ENCODE measurements at places on chromosomes 7 and 10.

- peak; percentile 98 for DNase-seq
These were observed 50.6 kb downstream of the PRTFDC1 start for GRCh38 chr10:24901686-24902399.

DNA sequence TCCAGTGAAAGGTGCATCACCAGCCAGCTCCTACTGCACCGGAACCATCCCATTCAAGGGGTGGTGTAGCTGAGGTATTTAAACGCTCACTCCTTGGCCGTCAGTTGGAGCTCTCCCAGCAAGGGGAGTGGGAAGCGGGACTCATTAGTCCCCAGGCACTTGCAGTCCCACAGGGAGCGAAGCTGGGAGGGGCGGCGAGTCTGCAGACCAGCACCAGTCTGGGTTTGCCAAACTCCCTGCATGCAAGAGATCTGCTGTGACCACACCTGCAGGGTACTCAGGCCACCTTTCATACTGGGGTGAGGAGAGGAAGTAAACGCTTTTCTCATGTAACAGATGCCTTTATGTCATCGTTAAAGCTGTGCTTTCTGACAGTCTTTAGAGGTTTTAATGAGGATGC is 187.9 kb downstream of the PTPRN2 start:
- DNase-seq = no peak

DNA sequence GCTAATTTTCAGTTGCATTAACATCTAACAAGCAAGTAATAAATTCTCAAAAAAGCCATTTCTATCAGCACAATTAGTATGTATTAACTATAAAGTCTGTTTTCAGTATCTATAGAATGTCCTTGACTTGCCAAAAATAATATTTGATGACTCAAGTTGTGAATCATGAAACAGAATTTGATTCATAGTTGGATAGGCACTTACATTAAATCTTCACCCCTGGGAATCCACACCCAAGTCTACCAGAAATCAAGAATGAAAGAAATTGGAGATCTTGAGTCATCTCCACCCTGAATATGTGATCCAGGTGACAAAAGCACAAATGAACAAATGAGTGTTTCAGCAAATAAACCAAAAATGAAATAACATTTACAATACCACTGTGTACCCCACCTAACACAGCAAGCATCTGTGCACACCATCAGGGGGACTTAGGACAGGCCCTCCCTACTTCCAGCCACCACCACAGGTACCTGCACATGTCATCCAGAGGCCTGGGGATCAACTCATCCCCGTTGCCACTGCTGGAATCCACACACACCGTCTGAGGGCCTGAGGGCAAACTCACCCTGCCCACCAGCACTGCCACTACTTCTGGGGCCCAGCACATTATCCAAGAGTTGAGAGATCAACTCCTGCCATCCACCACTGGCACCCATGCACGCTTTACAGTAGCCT is 160.1 kb downstream of the MTERF1 start:
- DNase-seq = peak; percentile 10

DNA sequence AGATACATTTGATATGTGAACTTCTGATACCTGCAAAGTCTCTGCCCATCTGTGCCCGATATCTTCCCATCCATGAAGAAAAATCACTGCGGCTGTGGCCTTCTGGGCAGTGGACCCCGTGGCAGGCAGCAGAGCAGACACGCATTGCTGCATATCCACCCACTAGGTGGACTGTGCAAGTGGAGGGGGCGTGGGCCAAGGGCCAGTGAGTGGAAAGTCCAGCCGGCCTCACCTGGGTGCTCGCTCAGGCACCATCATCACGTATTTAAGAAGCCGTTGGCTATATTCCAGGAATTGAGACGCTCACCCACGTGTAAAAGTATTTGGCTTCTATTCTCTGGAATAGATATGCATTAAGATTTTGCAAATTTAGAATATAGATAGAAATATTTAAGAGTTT is 30.8 kb upstream of the SLC13A1 start:
- no peak for DNase-seq

DNA sequence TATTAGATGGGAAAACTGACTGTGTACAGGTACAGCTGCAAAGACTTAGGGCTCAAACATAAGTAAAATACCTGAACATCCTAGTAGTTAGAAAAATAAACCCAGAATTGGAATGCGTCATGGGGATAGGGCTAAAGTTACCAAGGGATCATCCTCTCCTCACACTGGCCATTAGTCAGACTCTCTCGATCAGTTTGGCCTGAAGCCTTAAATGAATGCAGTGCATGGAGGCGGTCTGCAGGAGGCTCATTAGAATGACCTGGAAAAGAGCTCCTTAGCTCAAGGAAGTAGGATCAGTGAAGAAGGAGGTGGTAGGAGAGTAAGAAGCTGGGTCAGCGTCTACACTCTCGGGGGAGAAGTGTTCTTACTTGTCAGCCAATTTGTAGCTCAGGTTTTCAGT is 35.3 kb downstream of the DENND2A start:
- peak; percentile 91 for DNase-seq

GRCh38 chr7:130941322-130942210 is 207.6 kb upstream of the KLF14 start:
- DNase-seq = peak; percentile 74

- DNase-seq = no peak
These were observed 110.7 kb upstream of the SEMA3C start for GRCh38 chr7:81029511-81029910.

DNA sequence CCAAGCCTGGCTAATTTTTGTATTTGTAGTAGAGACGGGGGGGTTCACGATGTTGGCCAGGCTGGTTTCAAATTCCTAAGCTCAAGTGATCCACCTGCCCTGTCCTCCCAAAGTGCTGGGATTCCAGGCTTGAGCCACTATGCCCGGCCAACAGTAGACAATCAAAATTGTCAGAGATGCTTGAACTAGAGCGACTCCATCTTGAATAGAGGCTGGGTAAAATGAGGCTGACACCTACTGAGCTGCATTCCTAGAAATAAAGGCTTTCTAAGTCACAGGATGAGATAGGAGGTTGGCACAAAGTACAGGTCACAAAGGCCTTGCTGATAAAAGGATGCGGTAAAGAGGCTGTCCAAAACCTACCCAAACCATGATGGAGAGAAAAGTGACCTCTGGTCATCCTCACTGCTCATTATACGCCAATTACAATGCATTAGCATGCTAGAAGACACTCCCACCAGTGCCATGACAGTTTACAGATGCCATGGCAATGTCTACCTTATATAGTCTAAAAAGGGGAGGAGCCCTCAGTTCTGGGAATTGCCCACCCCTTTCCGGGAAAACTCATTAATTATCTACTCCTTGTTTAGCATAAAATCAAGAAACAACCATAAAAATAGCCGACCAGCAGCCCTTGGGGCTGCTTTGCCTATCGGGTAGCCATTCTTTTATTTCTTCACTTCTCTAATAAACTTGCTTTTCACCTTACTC is 134.5 kb downstream of the BAMBI start:
- DNase-seq = no peak

DNA sequence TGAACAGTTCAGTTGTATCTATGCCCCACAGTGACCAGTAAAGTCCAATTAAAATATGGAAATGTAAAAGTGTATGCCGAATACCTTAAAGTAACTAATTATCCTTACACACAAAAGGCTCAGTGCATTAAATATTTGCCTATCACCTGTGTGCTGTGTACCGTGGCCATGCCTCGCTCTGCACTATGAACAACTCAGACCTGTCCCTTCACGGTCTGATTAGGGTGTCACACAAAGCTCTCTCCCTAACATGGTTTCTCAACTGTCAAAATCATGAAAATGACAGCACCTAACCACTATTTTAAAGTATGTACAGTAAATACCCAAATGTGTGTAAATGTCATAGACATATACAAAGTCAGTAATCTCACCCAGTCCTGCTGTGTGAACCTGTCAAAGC is 43.1 kb downstream of the STK17A start:
- DNase-seq = no peak

- DNase-seq = peak; percentile 94
These were observed 26.1 kb upstream of the MRC1 start for GRCh38 chr10:17782921-17783665.

GRCh38 chr7:66837007-66837406 is 84.0 kb upstream of the TMEM248 start:
- peak; percentile 53 for DNase-seq

DNA sequence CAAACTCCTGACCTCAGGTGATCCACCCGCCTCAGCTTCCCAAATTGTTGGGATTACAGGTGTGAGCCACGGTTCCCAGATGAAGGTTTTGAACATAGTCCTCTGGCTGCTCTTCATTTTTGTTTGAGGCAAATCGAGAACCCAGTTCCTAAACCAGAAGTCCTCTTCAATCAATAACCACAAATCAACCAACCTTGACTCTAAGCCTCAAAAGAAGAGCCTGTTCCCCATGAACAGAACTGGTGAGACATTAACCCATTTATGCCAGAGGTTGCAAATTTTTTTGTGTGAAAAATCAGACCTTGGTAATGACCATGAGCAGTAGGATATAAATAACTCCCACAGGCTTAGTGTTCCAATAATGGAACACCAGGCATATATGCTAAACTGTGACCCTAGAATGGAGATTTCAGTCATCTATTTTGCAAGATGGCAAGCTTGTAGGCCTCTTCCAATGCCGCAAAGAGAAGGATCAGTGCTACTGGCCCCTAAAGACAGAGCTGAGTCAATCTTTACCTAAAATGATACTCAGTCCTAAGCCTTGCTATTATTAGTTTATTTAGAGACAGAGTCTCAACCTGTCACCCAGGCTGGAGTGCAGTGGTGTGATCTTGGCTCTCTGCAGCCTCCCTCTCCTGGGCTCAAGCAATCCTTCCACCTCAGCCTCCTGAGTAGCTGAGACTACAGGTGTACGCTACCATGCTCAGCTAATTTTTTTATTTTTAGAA is 15.9 kb downstream of the KPNA7 start:
- DNase-seq = no peak

GRCh38 chr7:141342621-141343408 is 208.4 kb upstream of the AGK start:
- peak; percentile 3 for DNase-seq

DNA sequence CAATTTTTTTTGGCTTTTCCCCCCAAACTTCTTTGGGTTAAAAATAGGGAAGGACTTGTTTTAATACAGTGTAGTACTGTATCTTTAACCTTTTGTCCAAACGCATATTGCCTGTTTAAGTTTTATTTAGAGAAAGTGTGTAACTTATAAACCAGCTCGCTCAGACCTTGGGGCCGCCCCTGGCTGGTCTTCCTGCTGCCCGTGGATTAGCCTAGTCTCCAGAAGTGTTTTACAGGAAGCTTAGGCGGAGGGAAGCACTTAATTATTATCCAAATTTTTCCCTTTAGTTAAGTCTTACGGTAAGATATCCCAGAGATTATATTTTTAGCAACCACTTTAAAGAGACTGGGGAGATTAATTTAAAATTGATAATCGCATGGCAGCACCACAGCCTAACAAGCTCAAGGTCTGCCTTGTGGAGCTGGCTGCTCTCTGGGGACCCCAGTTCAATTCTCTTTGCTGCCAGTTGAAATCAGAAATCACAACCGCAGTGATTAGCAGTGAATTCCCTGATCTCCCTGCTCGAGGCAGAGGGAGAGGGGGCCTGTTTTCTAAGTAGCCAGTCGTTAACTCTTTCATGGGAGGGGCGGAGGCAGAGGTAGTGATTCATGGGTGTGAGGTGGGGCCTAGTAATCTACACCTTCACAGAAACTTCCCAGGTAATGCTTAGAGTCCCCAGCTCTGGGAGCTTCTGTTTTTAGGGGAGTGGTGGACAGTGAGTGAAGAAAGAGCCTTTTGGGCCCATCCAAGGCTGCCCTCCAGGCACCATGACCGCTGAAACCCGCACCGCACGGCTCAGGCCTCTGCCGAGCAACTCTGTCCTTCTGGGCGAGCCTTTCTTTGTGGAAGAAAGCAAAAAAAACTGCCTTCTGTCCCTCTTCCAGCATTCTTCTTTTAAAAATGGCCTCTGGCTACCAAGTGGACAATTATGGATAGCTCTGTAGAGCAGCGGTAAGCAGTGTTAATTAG is 548.7 kb upstream of the GALNT17 start:
- no peak for DNase-seq

- DNase-seq = no peak
These were observed 44.4 kb downstream of the PFKFB3 start for GRCh38 chr10:6247041-6247712.

DNA sequence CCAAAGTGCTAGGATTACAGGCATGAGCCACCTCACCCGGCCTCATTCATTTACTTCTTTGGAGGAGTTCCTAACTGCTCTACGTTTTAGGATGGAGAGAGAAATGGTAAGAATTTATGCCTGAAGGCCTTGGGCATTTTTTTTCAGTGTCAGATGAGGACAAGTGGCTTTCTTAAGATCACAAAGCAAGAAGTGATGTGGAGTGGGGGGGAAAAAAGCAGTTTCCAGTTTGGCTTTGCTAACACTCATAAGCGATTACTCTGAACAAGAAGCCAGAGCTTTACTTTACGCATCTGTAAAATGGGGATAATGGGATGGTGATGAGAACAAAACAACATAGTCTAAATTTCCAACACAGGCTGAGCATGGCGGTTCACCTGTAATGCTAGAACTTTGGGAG is 2.6 kb upstream of the PPIA start:
- no peak for DNase-seq

GRCh38 chr10:132360766-132361447 is 28.9 kb downstream of the LRRC27 start:
- peak; percentile 33 for DNase-seq

DNA sequence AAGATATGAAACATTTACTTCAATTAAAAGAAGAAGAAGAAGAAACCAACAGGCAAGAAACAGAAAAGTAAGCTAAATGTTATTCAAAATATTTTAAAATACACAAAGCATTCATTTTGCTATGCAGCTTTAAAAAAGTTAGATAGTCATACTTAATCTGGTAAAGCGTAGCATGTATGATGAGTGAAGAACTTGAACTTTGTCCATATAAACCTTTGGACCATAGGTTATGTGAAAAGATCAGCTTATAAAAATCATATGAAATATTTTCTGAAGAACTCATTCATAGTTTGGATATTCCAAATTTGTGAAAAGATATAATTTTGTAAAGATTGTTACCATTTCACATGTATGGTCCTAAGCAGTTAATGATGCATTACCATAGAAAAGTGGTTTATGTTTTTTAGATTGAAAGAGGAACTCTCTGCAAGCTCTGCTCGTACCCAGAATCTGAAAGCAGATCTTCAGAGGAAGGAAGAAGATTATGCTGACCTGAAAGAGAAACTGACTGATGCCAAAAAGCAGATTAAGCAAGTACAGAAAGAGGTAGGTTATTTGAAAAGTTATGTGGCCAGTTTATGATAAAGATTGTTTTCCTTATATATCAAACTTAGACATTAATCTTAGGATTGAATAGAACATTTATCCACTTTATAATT is 37.3 kb downstream of the KIF20B start:
- DNase-seq = no peak

Measured in ELR (cell line).